Cortex of kidney (tissue), 1 donor: ENCODE measurements at places on chromosomes 12 and 14.

DNA sequence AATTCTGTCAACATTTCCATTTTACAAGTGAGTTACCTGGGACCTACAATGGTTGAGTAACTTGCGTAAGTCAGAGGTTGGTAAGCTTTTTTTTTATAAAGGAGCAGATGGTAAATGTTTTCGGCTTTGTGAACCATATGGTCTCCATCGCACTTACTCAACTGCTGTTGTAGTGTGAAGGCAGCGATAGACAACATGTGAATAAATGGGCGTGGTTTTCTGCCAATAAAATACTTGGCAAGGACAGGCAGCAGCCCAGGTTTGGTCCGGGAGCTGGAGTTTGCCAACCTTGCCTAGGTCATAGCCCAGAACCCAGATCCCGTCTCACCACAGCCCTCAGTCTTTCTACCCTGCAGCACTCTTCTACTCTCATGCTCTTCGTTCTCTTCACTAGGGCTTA lies 6.3 kb downstream of the DDX55 start:
- no peak for DNase-seq

GRCh38 chr12:89540586-89540985 lies 14.7 kb upstream of the POC1B start:
- no peak for DNase-seq

GRCh38 chr12:79531518-79531917 lies 159.2 kb downstream of the PAWR start:
- DNase-seq, result no peak

- no peak for DNase-seq
Measured at GRCh38 chr12:10170216-10170615, 1.7 kb downstream of the OLR1 start.

- no peak for DNase-seq
Measured at GRCh38 chr12:92326877-92327276, 181.2 kb upstream of the BTG1 start.

GRCh38 chr12:22355011-22355580 lies 20.6 kb upstream of the ST8SIA1 start:
- no peak for DNase-seq

GRCh38 chr14:49553892-49554291 lies 32.3 kb downstream of the RPS29 start:
- no peak for DNase-seq

- no peak for DNase-seq
Measured at GRCh38 chr14:76228138-76228537, 76.4 kb downstream of the GPATCH2L start.

- DNase-seq, result no peak
Measured at GRCh38 chr12:16019136-16019535, 108.0 kb downstream of the DERA start.

DNA sequence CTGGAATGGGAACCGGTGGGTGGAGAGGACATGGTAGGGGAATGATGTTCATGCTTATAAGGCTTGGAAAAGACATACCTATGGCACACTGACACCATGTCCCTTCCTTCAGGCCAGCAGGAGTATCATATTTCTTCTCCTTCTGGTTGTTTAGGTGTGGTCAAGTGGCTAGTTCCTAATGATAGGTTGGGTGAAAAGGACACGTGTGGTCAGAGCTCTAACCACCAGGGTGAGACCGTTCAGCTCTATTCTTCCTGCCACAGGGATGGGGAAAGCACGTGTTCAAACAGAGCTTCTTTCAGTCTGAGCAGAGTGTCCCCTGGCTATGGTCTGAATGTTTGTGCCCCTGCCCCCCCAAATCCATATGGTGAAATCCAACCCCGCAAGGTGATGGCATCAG lies 209.1 kb downstream of the PAX9 start:
- no peak for DNase-seq

DNA sequence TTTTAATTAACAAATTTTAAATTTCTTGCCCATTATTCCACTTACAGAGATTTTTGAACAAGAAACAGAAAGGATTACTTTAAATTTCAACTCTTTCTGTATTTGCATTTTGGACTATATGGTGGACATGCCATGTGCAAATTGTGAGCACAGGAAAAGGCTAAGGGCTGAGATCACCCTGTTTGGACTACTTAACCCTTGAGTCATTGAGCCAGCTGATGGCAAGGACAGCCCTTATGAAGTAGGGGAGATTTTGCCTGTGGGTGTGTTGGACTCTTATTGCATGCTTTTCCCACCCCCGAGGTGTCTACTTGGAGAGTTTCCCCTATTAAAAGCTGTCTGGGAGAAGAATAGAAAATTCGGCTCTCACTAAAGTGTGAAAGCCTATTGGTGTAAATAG lies 17.2 kb downstream of the DERA start:
- DNase-seq, result no peak

DNA sequence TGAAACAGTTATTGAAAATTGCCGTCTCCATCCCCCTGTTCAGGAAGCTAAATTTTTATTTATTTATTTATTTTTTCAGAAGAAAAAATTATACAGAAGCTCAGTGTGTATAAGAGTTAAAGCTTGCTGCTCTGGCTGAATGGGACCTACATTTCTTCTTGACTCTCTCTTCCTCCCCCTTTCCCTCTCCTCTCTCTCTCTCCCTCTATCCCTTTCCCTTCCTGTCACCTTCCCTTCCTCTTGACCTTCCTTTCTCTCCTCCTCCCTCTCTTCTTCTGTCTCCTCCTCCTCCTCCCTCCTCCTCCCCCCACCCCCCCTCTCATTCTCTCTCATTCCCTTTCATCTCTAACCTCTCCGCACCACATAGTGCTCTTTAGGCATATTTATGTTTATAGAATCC lies 39.1 kb downstream of the APAF1 start:
- DNase-seq, result no peak

GRCh38 chr14:87898301-87898700 lies 94.7 kb downstream of the GALC start:
- no peak for DNase-seq

- no peak for DNase-seq
Measured at GRCh38 chr12:57765003-57765697, 1.7 kb downstream of the CYP27B1 start.

- DNase-seq, result no peak
Measured at GRCh38 chr14:95485222-95485819, 31.1 kb downstream of the SYNE3 start.

DNA sequence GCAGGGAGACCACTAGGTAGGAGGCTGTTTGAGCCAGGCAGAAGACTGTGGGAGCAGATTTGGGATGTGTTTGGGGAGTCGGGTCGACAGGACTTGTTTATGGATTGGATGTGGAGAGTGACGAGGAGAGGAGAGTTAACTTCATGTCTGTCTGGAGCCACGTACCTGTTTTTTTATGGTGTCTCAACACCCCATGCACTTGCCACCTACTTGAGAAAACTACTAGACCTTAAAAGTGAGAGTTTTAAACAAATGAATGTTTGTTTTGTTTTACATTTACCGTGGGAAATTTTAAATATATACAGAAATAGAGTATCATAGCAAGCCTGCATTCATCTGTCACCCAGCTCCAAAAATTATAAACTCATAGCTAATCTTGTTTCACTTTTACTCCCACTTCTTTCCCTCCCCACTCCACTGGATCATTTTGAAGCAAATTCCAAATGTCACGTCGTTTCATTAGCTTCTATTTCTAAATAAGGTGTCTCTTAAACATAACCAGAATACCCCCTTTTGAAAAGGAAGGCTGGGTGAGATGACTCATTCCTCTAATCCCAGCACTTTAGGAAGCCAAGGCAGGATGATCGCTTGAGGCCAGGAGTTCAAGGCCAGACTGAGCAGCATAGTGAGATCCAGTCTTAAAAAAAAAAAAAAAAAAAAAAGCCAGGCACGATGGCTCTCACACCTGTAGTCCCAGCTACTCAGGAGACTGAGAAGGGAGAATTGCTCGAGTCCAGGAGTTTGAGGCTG lies 136.2 kb downstream of the ANO6 start:
- DNase-seq, result no peak

DNA sequence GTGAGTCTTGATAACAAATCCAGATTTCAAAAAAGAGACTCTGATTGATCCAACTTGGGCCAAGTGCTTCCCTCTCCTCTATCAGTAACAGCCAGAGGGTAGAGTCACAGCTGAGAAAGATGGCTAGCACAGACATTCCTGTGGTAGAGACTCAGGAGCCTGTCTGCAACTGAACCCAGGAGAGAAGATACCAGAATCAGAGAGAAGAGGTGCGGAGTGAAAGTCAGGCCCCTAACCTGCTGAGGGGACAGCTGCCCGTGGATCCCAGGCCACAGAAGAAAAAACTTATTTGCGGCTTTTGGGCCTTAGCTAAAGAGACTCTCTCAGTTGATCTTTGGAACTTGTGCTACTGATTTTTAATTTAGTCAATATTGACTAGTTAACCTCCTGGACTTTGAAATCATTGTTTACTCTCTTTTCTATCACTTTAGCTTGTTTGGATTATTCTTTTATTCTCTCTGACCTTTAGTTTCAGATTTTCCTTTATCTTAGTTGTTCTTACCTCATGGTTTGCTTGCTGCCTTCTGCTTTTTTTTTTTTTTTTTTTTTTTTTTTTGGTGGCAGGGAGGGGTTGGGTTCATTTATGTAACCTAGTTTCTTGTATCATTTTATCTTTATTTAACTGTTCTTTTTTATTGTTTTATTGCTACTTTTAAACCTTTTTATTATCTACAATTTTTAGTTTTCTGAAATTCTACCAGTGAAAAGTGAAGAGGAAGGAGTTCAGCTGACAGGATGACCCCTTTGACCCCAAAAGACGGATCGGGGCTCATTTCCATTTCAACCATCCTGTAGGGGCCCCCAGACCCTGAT lies 154.9 kb upstream of the KRR1 start:
- no peak for DNase-seq

GRCh38 chr14:29459969-29460560 lies 467.6 kb downstream of the PRKD1 start:
- DNase-seq, result no peak

- DNase-seq, result no peak
Measured at GRCh38 chr12:102763061-102763460, 154.0 kb downstream of the PAH start.

DNA sequence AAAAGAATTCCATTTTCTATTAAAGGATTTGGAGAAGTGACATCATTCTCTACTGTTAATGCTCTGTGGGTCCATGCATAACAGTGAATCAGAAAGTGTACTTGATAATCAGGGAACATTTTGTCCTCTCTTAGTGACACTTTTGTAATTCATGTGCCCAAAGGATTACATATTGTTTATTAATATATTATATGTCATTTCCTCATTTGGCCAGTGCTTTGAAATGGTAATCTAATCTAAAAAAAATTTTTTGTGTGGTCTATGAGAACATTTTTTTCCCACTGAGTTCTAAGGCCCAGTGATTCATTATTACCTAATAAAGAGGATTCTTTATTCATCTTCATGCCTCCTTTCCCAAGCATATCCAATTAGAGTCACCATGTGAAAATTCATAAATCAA lies 79.7 kb upstream of the MYF6 start:
- no peak for DNase-seq
